ENCODE measurements at places on chromosomes 11 and 22.

DNA sequence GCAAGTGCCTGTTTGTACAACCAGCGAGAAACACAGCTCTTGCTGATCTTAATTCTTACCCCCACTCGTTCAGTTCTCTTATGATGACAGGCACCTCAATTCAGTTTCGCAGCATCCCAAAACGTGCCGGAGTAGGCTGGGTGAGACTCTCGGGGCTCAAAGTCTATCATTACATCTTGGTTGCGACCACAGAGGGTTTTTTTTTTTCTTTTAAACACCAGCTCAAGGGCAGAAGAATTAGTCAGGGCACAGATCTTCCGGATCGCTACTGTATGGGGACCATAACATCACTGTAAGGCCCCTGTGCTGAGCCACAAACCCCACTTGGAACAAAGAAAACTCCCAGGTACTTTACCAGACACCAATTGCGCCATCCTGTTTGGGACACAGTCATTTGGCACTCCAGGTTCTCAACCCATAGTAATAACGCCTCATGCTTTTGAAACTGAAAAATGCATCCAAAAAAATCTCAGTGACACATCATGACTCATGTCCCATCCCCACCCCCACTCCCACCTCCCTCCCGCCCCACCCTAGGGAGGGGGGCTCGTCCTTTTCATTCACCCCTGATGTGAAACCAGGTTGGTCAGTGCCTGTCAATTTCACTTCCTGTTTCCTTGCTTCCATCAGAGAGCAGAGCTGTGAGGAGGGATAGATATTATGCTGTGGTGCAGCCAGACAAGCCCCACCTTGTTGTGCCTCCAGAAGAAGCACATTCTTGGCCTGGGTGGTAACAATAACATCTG is 41.0 kb upstream of the CD5 start:
- DNase-seq = peak; percentile 65

DNA sequence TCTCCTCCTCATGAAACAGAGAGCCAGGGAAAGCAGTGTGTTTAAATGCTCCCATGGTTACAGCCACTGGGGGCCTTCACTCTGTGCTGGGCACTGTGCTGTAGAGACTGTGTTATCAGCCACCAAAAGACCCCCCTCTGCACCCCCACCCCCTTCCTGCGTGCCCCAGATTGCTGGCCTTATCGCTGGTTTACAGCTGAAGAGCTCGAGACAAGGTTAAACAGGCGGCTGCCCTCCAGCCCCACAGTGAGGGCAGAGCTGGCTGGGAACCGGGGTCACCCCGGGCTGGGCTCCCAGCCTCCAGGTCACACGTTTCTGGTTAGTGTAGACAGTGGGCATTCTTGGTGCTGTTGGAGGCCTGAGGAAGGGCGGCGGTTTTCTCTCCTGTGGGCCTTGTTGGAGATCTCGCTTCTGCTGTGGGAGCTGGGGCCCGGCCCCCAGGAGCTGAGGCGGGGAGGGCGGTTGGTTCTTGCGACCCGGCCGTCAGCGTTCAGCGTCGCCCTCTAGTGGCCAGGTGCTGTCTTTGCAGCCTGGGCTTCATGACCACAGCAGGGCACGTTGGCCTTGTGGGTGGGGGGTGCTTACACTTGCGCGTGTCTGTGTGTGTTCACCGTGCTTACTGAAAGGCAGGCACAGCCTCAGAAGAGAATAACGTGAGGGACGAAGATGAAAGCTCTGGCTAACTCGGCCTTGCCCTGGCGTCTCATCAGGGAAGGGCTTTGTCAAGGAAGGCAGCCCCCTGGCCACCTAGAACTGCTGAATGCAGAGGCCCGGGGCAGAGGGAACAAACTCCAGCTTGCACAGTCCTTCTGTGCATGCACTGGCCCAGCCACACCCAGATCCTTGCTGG is 40.8 kb downstream of the TBC1D22A start:
- DNase-seq = peak; percentile 64

GRCh38 chr11:70502677-70503467 is 104.5 kb downstream of the CTTN start:
- DNase-seq = no peak

DNA sequence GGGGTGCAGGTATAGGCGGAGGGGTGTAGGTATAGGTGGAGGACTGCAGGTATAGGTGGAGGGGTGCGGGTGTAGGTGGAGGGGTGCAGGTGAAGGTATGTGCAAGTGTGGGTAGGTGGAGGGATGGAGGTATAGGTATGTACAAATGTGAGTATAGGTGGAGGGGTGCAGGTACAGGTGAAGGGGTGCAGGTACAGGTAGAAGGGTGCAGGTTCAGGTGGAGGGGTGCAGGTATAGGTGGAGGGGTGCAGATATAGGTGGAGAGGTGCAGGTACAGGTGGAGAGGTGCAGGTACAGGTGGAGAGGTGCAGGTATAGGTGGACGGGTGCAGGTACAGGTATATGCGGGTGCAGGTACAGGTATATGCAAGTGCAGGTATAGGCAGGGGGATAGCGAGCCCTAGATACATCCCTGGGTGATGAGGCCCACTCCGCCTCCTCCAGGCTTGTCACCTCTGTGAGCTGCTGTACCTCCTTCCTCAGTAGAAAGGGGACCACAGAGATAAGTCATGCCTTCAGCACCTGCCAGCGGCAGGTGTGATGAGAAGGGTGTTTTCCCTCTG is 17.2 kb downstream of the LINC01488 start:
- no peak for DNase-seq

DNA sequence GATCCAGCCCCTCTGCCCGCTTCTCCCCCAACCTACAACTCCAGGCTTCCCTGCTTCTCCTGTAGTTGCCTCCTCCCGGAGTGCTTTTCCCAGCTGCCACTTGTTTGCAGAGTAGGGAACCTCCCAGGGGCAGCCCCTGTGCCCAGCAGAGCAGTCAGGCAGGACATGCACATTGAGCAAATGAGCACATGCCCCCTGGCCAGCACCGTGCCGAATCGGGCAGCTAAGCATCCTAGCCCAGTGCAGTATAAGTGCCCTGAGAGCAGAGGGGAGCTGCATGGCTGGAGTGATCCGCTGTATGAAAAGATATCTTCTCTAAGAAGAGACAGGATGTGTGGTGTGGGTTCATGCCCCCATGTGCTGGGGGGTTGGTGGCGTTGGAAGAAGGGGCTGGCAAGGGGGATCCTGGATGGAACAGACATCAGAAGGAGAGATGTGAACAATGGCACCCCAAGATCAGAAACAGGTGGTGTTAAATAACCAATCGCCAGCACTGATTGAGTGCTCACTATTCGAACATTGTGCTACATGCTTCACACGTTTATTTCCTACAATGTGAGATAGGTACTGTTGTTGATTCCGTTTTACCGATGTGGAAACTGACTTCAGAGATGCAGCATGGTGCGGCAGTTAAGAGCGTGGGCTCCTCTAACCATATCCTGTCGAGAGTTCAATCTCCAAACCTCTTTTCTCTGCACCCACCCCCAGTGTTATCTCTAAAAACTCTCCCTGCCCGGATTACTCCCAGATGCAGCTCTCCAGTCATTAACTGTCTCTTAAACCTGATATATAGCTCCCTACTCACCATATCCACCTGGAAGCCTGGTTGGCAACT is 1.2 kb downstream of the AIP start:
- peak; percentile 51 for DNase-seq

GRCh38 chr22:49101225-49101624 is 726.4 kb downstream of the BRD1 start:
- DNase-seq = no peak

DNA sequence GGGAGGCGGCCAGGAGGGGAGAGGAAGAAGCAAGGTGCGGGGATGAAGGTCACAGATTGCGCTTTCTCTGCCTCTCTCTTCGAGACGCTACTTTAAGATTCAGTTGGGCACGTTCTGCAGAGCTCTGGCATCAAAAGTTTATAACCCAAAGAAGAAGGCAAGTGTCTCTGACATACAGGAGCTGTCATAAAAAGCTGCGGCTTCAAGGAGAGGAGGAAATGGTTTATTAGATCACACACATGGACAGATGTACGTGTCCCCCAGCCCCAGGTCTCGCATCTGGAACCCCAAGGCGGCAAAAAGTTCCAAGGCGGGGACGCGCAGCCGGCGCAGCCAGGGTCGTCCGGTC is 589.0 kb downstream of the OPCML start:
- DNase-seq = peak; percentile 1

DNA sequence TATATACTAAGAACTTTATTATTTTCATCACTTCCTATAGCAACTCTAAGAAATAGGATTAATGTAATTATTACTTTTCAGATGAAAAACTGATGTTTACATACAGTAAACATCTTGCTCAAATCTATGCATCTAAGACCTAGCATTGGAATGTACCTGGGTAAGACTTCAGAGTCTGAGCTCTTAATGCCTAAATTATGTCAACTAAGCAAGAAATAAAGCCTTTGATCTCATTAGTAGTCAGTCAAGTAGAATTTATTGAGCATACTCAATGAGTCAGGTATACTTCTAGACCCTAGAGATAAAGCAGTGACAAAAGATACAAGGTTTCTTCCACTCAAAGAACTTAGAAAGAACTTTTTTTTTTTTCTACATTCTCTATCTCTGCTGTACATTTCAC is 16.7 kb upstream of the OR51Q1 start:
- DNase-seq = no peak

- no peak for DNase-seq
These were observed 37.3 kb downstream of the OSBPL5 start for GRCh38 chr11:3127706-3128355.

DNA sequence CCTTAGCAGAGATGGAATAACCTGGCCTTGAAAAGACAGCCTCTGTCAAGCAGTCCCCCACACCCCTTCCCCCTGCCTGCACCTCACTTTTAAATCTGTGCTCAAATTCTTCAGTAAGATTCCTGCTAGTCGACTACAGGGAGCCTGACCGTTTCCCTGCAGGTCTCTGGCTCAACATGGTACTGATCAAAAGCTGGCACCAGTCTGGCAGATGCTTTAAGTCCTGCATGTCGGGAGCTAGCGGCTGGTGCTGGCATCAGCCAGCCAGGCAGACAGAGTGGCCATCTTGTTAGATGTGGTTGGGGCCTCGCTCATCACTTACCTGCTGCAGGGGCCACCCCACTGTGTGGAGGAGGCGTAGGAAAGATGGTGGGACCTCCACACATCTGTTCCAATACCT is 204.4 kb upstream of the SORL1-AS1 start:
- no peak for DNase-seq

DNA sequence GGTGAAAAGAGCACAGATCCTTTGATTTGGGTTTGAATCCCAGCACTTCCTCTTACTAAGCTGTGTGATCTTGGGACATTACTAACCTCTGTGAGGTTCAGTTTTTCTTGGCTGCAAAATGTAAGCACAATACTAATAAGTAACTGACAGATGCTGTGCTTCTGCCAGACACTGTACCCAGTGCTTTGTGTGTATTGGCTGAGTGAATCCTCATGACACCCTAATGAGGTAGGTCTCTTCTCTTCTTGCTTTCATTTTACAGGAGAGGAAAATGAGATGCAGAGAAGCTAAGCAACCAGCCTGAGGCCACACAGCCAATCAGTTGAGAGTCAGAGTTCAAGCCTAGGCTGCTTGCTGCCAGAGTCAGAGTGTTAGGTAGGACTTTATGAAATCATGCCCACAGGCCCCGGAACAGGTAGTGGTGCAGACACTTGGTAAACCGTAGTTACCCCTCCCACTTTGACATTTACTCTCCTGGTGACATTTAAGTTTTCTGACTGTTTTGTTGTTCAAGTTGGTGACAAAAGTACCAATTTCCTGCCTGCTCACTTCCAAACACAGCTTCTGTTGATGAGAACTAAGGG is 21.2 kb downstream of the PTPRJ start:
- DNase-seq = peak; percentile 94

DNA sequence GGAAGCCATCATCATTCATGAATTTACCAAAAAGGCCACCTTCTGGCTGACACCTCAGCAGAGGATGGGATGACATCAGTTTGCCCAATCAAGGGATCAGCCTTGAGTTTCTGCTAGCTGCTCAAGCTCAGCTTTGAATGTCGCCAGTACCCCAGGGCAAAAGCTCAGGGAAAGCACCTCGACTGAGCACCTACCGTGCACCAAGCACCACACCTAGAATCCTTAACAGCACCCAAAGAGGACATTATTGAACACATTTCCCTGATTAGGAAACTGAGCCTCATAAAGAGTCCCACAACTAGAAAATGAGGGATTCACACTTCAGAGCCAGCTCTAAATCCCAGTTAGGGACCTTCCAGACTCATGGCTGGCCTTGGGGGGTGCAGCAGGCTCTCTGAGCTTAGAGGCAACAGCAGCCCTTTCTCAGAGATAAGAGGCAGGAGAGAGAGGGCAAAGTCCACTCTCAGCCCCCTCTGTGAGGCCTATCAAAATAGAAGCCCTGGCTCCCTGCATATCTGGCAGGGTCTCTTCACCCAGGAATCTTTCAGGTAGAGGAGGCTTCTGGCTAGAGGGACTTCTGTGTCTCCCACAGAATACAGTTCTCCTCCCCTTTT is 13.4 kb upstream of the DAGLA start:
- no peak for DNase-seq

DNA sequence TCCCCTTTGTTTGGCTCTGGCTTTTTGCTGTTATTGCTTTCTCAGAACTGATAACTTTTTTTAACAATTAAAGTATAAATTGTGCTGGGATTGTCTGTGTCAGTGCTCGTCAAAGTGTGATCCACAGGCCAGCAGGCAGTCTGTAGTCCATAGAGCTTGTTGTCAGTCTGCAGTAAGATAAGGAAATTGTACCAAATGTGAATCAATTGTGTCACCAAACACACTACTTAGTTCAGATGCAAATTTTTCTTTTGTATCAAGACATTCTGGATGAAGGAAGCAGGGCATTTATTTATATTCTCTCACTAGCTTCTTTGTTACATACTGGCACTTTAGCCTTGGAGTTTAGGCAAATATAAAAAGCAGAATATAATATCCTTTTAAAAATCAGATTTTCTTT is 121.0 kb downstream of the WNT11 start:
- DNase-seq = no peak

DNA sequence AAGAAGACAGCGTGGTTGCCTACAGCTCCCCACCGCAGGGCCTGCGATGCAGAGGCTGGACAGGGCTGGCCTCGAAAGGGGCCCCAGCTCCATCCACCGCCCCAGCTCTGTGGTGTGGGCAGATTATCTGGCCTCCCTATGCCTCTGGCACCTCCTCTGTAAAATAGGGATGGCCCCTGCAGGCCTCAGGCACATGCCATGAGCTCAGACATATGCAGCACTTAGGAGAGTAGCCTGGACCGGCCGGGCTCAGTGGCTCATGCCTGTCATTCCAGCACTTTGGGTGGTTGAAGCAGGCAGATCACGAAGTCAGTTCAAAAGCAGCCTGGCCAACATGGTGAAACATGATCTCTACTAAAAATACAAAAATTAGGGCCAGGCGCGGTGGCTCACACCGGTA is 7.4 kb downstream of the APOBEC3D start:
- no peak for DNase-seq

DNA sequence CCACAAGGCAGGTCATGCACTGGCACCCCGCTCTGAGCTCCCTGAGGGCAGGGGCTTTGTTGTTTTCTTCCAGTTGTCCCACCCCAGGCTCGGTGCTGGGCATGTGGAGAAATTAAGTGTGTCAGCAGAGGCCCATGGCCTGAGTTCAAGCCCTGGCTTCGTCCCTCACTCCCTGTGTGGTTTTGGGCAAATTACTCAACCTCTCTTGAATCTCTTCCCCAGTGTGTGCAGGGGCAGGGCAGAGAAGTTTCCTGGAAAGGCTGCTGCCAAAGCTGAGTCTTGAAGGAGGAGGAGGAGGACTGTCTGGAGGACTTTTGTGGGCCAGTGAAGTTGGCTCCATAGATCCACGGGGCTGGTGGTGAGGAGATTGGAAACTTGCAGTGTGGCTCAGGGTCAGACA is 138.1 kb upstream of the E2F8 start:
- DNase-seq = no peak

GRCh38 chr22:47816863-47817210 is 1054.4 kb downstream of the TBC1D22A start:
- DNase-seq = no peak

- DNase-seq = no peak
These were observed 44.1 kb downstream of the USP28 start for GRCh38 chr11:113831314-113831713.

GRCh38 chr11:106990331-106990730 is 27.9 kb downstream of the GUCY1A2 start:
- no peak for DNase-seq
